Activated T-helper 2 cell treated with anti-CD3 and anti-CD28 coated beads, Interferon-gamma antibody, Interleukin-2, Interleukin-4, amounts not matched to agents 10 μg/mL and 5 μg/mL and 100 μg/mL, durations not matched to agents 14 hours and 24 hours and 36 hours (primary cell): ENCODE measurements at places on chromosomes 4 and X.

DNA sequence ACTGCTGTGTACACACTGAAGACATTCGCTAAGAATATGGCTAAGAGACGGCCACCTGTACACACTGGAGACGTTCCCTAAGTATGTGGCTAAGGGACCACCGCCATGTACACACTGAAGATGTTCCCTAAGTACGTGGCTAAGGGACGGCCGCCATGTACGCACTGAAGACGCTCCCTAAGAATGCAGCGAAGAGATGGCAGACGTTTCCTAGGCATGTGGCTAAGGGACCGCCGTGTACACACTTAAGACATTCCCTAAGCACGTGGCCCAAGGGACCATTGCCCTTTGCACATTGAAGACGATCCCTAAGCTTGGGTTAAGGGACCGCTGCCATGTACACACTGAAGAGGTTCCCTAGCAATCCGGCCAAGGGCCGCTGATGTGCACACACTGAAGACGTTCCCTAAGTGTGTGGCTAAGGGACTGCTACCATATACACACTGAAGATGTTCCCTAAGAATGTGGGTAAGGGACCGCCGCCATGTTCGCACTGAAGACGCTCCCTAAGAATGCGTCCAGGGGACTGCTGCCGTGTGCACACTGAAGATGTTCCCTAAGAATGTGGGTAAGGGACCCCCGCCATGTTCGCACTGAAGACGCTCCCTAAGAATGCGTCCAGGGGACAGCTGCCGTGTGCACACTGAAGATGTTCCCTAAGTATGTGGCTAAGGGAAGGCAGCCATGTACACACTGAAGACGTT is 36.7 kb downstream of the DHRSX start:
- H3K4me3 ChIP-seq: no peak overlapping the region
- no peak for DNase-seq
- no peaks in the 10 kb centered on the region for H3K27me3 ChIP-seq
- H3K4me1 ChIP-seq: no peaks in the 10 kb centered on the region
- no peaks in the 10 kb centered on the region for H3K36me3 ChIP-seq

- H3K4me1 ChIP-seq: no peaks in the 10 kb centered on the region
- H3K27me3 ChIP-seq: no peaks in the 10 kb centered on the region
- no peak for DNase-seq
- H3K27ac ChIP-seq: no peak overlapping the region
Measured at GRCh38 chrX:68878977-68879645, 50.3 kb downstream of the EFNB1 start.

DNA sequence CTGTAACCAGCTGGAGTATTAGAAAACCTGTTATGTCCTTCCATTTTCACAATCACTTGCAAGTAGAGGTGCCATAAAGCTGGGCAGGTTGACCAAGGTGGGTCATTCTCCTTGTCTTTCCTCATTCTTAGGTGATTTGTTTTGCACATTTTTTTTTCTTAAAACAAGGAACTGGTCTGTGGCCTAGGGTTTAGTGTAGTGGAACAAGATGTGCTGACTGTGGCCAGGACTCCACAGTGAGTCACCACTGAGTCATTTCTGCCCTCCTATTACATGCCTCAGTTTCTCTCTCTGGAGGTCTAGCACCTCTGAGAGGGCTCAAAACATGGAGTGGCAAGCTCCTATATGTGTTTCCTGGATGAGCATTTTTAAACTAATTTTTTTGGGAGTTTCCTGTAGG is 355.9 kb downstream of the GPM6A start:
- H3K4me1 ChIP-seq: no peaks in the 10 kb centered on the region
- H3K4me3 ChIP-seq: no peak overlapping the region
- H3K27me3 ChIP-seq: no peaks in the 10 kb centered on the region
- no peak overlapping the region for H3K27ac ChIP-seq

- no peak overlapping the region for H3K4me3 ChIP-seq
- H3K27me3 ChIP-seq: no peaks in the 10 kb centered on the region
- DNase-seq: no peak
- no peak overlapping the region for H3K27ac ChIP-seq
Measured at GRCh38 chr4:83828601-83829000, 292.7 kb downstream of the GPAT3 start.

DNA sequence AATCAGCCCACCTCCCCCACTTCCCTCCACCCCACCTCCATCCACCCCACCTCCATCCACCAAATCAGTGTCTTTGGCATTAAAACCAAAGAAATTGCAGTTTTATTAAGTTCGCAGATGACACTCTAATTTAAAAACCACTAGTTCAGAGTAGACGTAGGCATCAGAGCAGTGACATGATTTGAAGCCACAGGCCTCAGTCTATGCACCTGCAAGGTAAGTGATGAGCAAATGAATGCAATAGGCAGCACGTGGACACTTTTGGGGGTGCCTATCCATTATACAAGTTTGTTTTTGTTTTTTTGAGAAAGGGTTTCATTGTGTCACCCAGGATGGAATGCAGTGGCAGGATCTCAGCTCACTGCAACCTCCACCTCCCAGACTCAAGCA is 88.0 kb upstream of the TRIM2 start:
- H3K4me1 ChIP-seq: peaks cover 14% of the 10 kb centered on the region
- H3K4me3 ChIP-seq: peak overlapping the region; percentile 40
- no peak overlapping the region for H3K27ac ChIP-seq
- H3K27me3 ChIP-seq: peaks cover 12% of the 10 kb centered on the region

- no peaks in the 10 kb centered on the region for H3K36me3 ChIP-seq
- no peak for DNase-seq
- no peak overlapping the region for H3K4me3 ChIP-seq
- peaks cover 3% of the 10 kb centered on the region for H3K27me3 ChIP-seq
- H3K4me1 ChIP-seq: no peaks in the 10 kb centered on the region
Measured at GRCh38 chr4:107774681-107775080, 50.1 kb upstream of the SGMS2 start.

GRCh38 chrX:124506066-124506465 is 159.7 kb downstream of the SH2D1A start:
- no peaks in the 10 kb centered on the region for H3K27me3 ChIP-seq
- H3K4me1 ChIP-seq: peaks cover 8% of the 10 kb centered on the region

DNA sequence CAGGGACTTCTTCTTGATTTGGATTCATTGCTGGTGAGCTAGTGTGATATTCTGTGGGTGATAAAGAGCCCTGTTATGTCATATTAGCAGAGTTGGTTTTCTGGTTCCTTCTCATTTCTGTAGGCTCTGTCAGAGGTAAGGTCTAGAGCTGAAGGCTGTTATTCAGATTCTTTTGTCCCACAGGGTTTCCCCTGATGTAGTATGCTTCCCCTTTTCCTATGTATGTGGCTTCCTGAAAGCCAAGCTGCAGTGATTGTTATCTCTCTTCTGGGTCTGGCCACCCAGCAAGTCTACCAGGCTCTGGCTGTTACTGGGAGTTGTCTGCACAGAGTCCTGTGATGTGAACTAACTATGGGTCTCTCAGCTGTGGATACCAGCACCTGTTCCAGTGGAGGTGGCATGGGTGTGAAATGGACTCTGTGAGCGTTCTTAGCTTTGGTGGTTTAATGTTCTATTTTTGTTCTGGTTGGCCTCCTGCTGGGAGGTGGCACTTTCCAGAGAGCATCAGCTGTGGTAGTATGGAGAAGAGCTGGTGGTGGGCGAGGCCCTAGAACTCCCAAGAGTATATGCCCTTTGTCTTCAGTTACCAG is 373.7 kb downstream of the AR start:
- DNase-seq: no peak
- no peaks in the 10 kb centered on the region for H3K36me3 ChIP-seq
- H3K27me3 ChIP-seq: no peaks in the 10 kb centered on the region
- H3K4me3 ChIP-seq: no peak overlapping the region
- H3K27ac ChIP-seq: no peak overlapping the region

GRCh38 chrX:1118572-1119199 is 93.8 kb downstream of the CRLF2 start:
- DNase-seq: no peak
- H3K36me3 ChIP-seq: no peaks in the 10 kb centered on the region
- no peak overlapping the region for H3K27ac ChIP-seq

DNA sequence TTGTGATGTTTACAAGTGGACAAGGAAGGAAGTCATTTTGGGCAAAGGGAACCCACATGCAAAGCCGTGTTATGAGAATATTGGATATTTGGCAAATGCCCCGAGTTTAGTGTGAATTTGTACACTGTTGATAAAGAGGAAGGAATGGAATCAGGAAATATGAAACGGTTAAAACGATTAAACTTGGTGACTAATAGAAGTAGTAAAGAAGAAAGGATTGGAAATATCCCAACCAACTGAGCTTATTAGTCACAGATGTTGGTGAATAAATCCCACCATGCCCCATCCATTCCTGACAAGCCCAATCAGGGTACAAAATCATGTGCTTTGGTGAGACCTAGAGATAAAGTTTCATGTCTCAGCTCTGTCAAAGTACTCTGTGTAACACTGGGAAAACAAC is 22.0 kb downstream of the ARHGAP24 start:
- no peaks in the 10 kb centered on the region for H3K36me3 ChIP-seq
- no peak overlapping the region for H3K4me3 ChIP-seq
- H3K27ac ChIP-seq: no peak overlapping the region
- H3K27me3 ChIP-seq: no peaks in the 10 kb centered on the region

- H3K36me3 ChIP-seq: peaks cover 21% of the 10 kb centered on the region
- no peak overlapping the region for H3K27ac ChIP-seq
- DNase-seq: peak; percentile 11
Measured at GRCh38 chrX:19964017-19964710, 26.7 kb downstream of the BCLAF3 start.

DNA sequence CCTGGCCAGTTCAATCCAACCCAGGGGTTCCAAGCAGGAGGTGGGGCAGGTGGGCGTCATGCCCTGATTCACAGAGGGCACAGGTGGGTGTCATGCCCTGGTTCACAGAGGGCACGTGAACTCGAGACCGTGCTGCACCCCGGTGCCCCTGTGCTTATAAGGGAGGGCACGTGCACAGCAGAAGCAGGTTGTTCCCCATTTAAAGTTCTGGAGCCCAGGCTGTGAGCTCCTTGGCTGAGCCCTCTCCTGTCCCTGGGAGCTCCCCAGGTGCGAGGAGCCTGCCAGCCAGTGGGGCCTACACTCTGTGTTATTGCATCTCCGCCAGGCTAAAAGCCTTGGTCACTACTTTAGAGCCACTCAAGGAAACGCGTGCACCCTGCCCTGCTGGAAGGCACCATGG is 3.2 kb upstream of the CPZ start:
- H3K27ac ChIP-seq: no peak overlapping the region
- no peak for DNase-seq
- no peaks in the 10 kb centered on the region for H3K36me3 ChIP-seq
- H3K4me3 ChIP-seq: no peak overlapping the region
- no peaks in the 10 kb centered on the region for H3K4me1 ChIP-seq

GRCh38 chr4:81003597-81004111 is 26.9 kb upstream of the BMP3 start:
- H3K4me1 ChIP-seq: no peaks in the 10 kb centered on the region
- no peak overlapping the region for H3K4me3 ChIP-seq
- no peak for DNase-seq
- H3K36me3 ChIP-seq: no peaks in the 10 kb centered on the region

DNA sequence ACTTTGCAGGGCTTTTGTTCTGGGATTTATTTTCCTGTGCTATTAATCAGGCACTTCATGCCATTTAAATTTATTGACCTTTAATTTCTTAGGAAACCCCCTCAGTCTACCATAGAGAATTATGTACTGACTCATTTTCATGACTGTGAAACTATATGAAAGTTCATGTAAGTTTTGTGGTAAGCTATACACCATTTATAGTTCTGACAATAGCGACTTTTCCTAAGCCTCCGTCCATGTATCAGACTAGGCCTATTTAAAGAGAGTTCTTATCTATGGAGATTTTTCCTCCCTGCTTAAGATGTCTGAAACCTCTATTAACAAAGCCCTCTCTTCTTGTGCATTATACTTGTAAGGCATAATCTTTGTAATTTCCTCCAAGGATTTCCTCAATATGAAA is 111.6 kb downstream of the AFF2 start:
- no peak for DNase-seq
- H3K27ac ChIP-seq: no peak overlapping the region

GRCh38 chrX:51614353-51615012 is 4.2 kb downstream of the CENPVL3 start:
- no peaks in the 10 kb centered on the region for H3K36me3 ChIP-seq
- H3K27ac ChIP-seq: no peak overlapping the region
- no peak for DNase-seq
- no peak overlapping the region for H3K4me3 ChIP-seq
- H3K4me1 ChIP-seq: peaks cover 4% of the 10 kb centered on the region

DNA sequence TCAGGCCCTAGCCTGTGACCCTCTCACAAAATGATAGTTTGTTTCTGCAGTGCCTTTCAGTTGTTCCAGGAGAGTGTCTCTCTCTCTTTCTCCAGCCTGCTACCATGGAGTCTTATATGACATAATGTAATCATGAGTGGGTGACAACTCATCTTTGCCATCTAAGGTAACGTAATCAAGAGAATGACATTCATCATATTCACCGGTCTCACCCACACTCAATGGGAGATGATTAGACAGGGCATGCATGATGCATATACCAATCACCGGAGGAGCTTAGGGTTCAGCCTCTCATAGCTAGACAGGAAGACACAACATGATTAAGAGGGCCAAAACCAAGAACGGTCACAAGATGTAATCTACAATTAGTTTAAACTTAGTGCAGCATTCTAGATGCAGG is 97.1 kb upstream of the FAM9B start:
- H3K4me3 ChIP-seq: no peak overlapping the region
- H3K4me1 ChIP-seq: peaks cover 12% of the 10 kb centered on the region
- H3K27ac ChIP-seq: peak overlapping the region; percentile 38
- peaks cover 8% of the 10 kb centered on the region for H3K36me3 ChIP-seq
- H3K27me3 ChIP-seq: no peaks in the 10 kb centered on the region

- H3K4me1 ChIP-seq: no peaks in the 10 kb centered on the region
- DNase-seq: no peak
- no peak overlapping the region for H3K4me3 ChIP-seq
- no peaks in the 10 kb centered on the region for H3K36me3 ChIP-seq
- H3K27ac ChIP-seq: no peak overlapping the region
- no peaks in the 10 kb centered on the region for H3K27me3 ChIP-seq
Measured at GRCh38 chrX:104359124-104359523, 104.4 kb upstream of the ESX1 start.

DNA sequence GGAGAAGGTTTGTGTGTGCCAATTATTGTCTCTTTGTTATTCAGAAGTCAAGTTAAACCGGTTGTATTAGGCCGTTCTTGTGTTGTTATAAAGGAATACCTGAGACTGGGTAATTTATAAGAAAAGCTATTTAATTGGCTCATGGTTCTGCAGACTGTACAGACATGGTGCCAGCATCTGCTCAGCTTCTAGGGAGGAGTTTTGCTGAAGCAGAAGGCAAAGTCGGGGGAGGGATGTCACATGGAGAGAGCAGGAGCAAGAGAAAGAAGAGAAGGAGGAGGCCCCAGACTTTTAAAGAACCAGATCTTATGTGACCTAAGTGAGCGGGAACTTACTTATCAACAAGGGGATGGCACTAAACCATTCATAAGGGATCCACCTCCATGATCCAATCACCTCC is 349.3 kb upstream of the PCDH18 start:
- no peaks in the 10 kb centered on the region for H3K4me1 ChIP-seq
- DNase-seq: no peak
- no peak overlapping the region for H3K27ac ChIP-seq
- no peaks in the 10 kb centered on the region for H3K36me3 ChIP-seq
- no peaks in the 10 kb centered on the region for H3K27me3 ChIP-seq

DNA sequence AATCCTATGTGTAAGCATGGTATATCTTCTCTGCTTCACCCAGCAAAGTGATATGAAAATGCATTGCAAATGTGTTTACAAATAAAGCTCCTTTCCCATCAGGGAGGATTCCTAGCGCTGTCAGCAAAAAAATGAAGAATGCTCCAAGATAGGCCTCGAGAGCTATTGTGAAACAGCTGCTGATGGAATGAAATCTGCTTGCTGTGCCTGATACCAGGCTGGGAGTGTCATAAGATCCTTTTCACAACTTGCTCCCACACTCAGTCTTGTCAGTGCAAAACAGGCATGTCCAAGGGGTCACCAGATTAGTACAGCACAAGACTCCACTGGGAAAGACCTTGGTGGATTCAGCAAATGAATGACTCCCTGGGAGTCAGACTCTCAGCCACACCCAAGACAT is 34.1 kb downstream of the HNRNPH2 start:
- H3K36me3 ChIP-seq: peaks cover 13% of the 10 kb centered on the region
- H3K27ac ChIP-seq: no peak overlapping the region
- DNase-seq: no peak
- H3K27me3 ChIP-seq: no peaks in the 10 kb centered on the region
